ENCODE measurements at places on chromosomes 12 and 14. TPM values are rescaled to one million over a fixed set of nuclear protein-coding genes. Genes with fewer than 3 reads are reported as not detected.

DNA sequence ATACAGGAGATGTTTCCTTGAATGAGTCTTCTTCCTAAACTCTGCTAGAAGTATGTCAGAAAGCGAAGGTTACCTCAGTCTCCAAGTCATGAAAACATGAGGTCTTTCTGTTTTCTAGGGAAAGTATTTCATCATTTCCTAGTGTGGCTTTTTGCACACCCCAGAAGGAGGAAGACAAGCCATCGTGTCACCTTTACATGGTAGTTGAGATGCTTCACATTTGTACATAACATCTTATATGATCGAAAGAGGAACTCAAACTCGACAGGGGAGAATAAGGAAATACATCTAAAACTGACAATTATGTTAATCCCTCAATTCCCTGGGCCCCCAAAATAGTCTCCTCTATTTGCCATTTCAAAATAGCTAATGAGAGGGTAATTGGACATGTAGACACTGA, 214.1 kb upstream of the PLEKHG7 start:
- DNase-seq, result no peak
- H3K36me3 ChIP-seq, result no peaks in the 10 kb centered on the region
- no peaks in the 10 kb centered on the region for H3K4me1 ChIP-seq
- no peak overlapping the region for H3K4me3 ChIP-seq
- H3K27ac ChIP-seq, result no peak overlapping the region
- H3K27me3 ChIP-seq, result no peaks in the 10 kb centered on the region

DNA sequence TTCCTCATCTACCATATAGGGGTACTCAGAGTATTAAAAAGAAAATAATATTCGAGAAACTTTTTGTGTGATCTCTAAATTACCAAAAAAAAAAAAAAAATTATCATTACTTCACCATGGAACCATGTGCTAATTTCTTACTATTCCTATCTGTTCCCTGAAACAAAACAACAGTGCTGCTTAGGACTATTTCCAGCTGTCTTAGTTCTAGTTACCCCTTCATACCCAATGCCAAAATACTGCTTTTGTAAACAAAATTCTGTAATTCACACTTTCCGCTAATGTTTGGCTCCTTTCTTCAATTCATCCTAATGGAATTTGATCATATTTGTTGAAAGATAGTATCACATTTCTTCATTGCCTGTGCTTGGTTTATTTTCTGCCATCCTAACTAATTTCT, 470.2 kb downstream of the BTG1 start:
- no peak for DNase-seq
- H3K36me3 ChIP-seq, result no peaks in the 10 kb centered on the region
- H3K4me3 ChIP-seq, result no peak overlapping the region
- H3K27me3 ChIP-seq, result no peaks in the 10 kb centered on the region
- no peak overlapping the region for H3K27ac ChIP-seq
- no peaks in the 10 kb centered on the region for H3K4me1 ChIP-seq

GRCh38 chr14:60981633-60982455, 799 bp downstream of the SLC38A6 start:
- H3K4me1 ChIP-seq, result peaks cover 12% of the 10 kb centered on the region
- peaks cover 49% of the 10 kb centered on the region for H3K36me3 ChIP-seq
- DNase-seq, result peak; percentile 11
- peak overlapping the region; percentile 87 for H3K4me3 ChIP-seq

DNA sequence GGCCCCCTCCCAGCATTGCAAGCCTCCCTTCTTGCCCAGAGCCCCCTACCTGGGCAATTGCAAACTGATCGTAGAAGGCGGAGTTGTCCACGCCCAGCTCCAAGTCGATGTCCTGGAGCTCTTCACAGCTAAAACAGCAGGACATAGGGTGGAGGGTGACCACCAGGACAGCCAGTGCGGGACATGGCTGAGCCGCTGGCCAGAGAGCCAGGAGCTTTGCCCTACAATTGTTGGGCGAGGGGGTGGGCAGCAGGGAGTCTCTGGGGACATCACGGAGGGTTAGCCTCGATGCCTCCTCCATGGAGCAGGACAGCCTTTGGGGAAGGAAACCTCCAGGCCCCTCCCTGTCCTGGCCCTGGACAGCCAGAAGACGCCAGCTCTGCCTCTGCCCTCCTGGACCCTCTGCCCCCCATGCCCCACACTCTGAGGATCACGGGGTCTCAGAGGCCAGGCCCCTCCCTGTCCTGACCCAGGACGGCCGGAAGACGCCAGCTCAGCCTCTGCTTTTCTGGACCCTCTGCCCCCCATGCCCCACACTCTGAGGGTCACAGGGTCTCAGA, 9.4 kb downstream of the TMEM179 start:
- no peaks in the 10 kb centered on the region for H3K27me3 ChIP-seq
- no peaks in the 10 kb centered on the region for H3K36me3 ChIP-seq
- H3K4me1 ChIP-seq, result peaks cover 81% of the 10 kb centered on the region
- no peak for DNase-seq

DNA sequence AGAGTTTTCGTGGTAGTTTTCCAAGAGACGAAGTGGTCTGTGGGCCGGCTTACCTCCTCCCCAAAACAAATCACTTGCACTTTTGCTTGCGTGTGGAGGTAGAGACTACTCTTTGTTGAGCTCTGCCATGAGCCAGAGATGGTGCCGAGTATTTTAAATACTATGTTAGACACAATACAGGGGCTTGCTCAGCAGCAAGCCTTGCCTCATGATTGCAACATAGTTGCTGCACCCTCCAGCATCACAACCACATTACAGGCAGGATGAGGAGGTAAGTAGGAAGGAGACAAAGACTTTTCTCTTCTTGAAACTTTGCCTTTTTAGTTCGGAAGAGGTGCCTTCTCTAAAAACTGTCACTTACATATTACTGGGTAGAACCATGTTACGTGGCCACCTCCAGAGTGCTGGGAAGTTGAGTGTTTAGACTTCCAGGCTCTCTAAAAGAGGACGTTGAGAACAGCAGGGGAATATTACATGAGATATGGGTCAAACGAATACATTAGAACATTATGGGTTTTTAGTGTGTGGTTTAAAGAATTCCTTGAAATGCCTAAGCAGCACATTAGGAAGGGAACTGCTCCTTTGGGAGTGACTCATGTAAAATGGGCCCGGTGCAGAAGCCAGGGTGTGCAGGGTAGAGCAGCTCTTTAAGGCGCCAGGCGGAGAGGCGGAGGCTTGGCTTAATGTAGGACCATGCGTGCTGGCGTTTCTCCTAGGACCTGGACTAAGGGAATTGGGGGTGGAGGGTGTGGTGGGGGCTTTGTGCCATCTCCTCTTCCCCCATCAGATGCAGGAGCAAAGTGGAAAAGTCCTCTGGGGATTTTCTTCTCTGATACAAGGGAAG, 110.6 kb upstream of the PRMT8 start:
- H3K4me1 ChIP-seq, result no peaks in the 10 kb centered on the region

- no peaks in the 10 kb centered on the region for H3K27me3 ChIP-seq
- no peak overlapping the region for H3K4me3 ChIP-seq
- H3K27ac ChIP-seq, result no peak overlapping the region
- DNase-seq, result no peak
- H3K36me3 ChIP-seq, result no peaks in the 10 kb centered on the region
- peaks cover 1% of the 10 kb centered on the region for H3K4me1 ChIP-seq
Measured at GRCh38 chr14:50603565-50603964, 43.6 kb downstream of the ATL1 start.

DNA sequence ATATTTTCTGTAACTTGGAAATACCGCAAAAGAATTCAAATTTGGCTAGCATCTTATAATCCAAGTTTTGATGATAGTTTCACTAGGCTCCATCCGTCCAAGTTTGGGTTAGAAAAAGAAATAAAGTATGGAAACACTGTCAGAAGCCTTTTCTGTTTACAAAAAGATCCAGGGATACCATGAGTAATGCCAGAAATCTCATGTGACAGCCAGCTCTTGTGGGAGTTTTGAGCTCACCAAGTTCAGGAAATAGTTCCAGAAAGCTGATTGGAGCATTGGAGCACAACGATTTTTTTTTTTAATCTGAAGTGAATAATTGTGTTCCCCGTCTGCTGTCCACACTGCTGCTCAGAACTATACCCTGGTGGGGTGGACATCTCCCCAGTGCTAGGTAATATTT, 229.7 kb upstream of the NPAS3 start:
- H3K27ac ChIP-seq, result peak overlapping the region; percentile 90
- H3K4me1 ChIP-seq, result peaks cover 2% of the 10 kb centered on the region
- no peak overlapping the region for H3K4me3 ChIP-seq
- H3K27me3 ChIP-seq, result no peaks in the 10 kb centered on the region
- no peaks in the 10 kb centered on the region for H3K36me3 ChIP-seq

DNA sequence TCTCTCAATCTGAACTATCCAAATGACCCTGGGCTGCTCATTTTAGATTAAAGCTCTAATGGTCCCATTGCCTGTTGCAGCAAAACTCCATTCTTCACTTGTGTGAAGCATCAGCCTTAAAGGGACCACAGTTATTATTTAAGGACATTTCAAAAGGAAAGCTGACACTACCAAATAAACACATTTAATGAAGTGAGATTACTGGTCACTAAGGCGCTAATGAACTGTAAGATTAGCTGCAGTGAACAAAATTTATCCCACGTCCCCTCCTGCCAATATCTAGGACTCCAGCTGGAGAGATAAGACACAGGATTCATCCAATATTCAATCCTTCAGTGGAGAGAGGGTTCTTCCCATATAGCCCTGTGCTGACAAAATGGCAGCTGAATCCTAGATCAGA, 1029.2 kb upstream of the SEL1L start:
- DNase-seq, result no peak
- H3K4me1 ChIP-seq, result no peaks in the 10 kb centered on the region
- no peaks in the 10 kb centered on the region for H3K36me3 ChIP-seq
- no peak overlapping the region for H3K27ac ChIP-seq
- H3K27me3 ChIP-seq, result no peaks in the 10 kb centered on the region

- no peak overlapping the region for H3K27ac ChIP-seq
- H3K4me3 ChIP-seq, result no peak overlapping the region
- H3K27me3 ChIP-seq, result no peaks in the 10 kb centered on the region
- no peak for DNase-seq
- H3K36me3 ChIP-seq, result no peaks in the 10 kb centered on the region
Measured at GRCh38 chr14:66601932-66602578, 94.1 kb downstream of the GPHN start.

DNA sequence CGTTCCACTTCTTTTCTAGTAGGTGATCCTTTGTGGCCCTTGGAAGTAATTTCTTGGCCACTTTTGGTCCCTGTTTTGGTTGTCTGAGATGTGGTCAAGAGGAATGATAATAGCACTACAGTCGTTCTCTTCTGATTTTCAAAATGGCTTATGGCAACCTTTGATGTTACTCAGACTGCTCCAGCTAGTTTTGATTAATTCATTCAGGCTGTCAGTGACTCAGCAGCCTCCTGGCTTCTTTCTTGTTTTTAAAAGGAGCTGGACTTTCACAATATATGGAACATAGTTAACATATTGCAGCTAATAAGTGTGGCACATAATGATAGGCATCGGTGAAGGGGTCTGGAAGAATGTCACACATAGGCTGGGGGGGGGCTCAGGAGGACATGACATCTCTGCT, 47.3 kb downstream of the WDR20 start:
- DNase-seq, result no peak
- H3K36me3 ChIP-seq, result no peaks in the 10 kb centered on the region
- H3K4me3 ChIP-seq, result no peak overlapping the region

DNA sequence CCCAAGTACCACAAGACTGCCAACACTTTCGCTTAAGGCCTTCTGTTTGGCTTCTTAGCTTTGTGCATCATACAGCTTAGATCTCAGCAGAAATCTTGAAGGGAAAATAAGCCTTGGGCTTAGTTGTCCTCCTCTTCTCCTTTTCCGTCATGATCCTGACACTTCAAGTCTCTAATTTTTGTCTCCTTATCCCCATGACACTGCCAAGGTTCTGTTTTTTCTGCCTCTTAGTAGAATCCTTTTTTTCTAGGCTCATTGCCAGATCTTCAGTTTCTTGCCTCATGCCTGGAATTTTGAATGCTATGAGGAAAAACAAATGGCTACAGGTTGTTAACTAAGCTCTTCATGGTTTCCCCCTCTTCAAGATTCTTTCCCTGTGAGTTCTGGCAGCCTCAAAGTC, 450.4 kb downstream of the LRFN5 start:
- H3K36me3 ChIP-seq, result no peaks in the 10 kb centered on the region
- no peak for DNase-seq
- no peak overlapping the region for H3K27ac ChIP-seq
- no peaks in the 10 kb centered on the region for H3K27me3 ChIP-seq
- no peaks in the 10 kb centered on the region for H3K4me1 ChIP-seq

DNA sequence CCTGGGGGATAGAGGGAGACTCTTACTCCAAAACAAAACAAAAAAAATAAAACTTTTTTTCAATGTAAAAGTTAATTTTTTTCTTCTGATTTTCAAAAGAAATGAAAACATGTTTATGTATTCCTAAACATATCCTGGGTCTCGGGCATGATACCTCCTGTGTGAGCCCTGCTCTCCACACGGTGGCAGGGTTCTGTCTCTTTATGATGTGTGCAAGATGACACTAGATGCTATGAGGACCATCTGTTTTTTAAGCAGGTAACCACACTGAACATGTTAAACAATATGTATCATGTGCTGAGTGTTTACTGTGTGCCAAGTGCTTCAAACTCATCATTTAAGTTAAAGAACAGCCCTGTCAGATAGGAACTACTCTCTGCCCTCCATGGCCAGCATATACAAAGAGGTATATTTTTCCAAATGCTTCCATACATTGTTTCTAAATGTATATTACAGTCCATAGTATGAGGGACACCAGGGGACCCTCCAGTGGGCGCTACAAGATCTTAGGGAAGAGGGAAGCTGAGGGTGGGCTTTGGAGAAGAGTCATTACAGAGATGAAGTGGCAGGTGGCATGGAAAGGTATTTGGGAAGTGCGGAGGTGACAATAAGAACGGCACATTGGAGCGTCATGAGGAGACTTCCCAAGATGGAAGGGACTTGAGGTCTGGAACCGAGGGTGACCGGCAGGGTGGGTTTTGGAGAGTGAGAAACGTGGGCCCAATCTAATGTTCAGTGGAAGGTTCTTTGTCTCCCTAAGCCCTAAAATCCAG, 28.5 kb downstream of the FOS start:
- no peak overlapping the region for H3K27ac ChIP-seq
- H3K27me3 ChIP-seq, result no peaks in the 10 kb centered on the region
- no peak overlapping the region for H3K4me3 ChIP-seq
- peak; percentile 41 for DNase-seq
- no peaks in the 10 kb centered on the region for H3K36me3 ChIP-seq

DNA sequence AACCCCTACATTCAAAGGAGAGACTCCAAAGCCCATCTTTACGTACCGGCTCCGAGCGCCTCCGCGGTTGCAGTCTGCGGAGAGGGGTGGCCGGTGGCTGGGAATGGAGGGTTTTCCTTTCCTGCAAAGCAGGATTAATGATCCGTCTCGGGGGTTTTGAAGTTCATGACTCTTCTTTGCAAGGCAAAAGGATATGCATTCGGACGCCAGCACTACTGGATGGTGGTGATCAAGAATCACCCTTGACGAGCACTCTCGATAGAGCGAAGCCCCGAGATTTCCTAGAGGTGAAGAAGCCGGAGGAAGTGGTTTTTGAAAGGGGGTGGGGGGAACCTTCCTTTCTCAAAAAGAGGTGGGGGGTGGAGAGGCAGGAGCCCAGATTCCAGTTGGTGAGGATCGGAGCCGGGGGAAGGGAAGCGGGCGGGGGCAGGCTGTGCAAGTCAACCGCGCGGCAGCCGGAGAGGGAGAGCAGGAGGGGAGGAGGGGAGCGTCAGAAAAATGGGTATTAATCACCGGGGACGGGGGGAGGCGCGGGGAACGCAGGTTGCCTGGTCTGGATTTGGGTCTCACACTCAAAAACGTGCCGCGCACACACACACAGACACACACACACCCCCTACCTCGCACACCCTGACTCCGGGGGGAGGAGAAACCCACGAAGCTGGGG, at the start of gene GRIN2B:
TSS of gene GRIN2B (minus strand) at position 307 of the 667 bp plus-strand sequence. CDS start 115,394 bp downstream, outside the sequence.
- peaks cover 30% of the 10 kb centered on the region for H3K27me3 ChIP-seq
- H3K4me3 ChIP-seq, result 0 out of 2 replicates have a peak within 1 kb of the TSS, but pooled peaks have one; percentile 16
- H3K36me3 ChIP-seq, result no peaks in the 10 kb centered on the region
- H3K27ac ChIP-seq, result no peak within 1 kb of the TSS
- H3K4me1 ChIP-seq, result no peaks in the 10 kb centered on the region

Gene ACTR6
- polyA plus RNA-seq, result 21.5 TPM

Gene ASB8
- 13.8 TPM for polyA plus RNA-seq

Gene MFAP5
- polyA plus RNA-seq, result 19.1 TPM

Data from SK-N-SH (cell line).